ENCODE measurements at places on chromosomes 12 and 14.

DNA sequence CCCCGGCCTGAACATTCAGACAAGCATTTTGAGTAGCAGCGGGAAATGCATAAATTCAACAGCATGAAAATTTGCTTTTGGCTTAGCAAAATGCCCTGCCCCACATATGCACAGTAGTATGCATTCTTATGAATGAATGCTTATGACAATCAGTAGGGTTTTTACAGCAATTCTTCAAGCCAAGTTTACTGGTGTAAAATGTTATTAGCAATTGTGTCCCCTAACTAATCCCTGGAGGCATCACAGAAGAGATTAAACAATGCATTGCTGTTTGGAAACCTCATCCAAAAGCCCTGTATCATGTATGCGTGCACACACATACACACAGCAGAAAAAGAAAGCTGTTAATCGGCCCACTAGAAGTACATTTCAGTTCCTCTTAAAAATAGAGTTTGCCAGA is 406.5 kb downstream of the LRIG3 start:
- DNase-seq: no peak

DNA sequence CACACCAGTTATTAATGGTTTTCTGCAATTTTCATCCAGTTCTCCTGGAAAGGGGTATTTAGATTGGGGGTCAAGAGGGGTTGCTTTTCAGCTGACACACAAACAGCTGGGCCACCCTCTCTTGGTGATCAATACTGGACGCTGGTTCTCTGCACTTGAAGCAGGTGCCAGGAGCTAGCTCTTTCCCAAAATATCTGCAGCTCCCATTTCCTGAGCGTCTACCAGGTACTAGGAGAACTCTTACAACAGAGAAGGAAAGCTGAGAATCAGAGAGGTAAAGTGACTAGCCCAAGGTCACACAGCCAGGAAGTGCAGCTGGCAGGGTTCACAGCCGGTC is 1.2 kb downstream of the TESC start:
- DNase-seq: no peak

DNA sequence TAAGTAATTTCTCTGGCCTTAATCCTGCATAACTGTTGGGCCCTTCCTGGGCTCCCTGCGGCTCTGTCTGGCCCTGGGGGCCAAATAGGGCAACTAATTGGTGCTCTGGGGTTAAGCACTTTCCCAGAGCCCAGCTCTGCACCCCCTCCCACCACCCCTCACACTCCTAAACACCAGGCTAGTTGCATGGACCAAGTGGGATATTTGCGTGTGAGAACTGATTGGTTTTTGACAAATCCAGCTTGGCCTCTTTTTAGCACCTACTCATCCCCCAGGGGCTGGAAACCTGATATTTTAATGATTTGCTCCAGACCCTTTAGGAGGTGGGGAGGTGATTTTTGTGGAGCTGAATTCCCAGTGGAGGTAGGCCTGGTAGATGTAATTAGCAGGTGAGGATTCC is 91.9 kb downstream of the DICER1 start:
- DNase-seq: no peak

- no peak for DNase-seq
Measured at GRCh38 chr12:30858471-30858870, 68.1 kb upstream of the TSPAN11 start.

- DNase-seq: no peak
Measured at GRCh38 chr12:127334912-127335644, 931.9 kb upstream of the TMEM132C start.

DNA sequence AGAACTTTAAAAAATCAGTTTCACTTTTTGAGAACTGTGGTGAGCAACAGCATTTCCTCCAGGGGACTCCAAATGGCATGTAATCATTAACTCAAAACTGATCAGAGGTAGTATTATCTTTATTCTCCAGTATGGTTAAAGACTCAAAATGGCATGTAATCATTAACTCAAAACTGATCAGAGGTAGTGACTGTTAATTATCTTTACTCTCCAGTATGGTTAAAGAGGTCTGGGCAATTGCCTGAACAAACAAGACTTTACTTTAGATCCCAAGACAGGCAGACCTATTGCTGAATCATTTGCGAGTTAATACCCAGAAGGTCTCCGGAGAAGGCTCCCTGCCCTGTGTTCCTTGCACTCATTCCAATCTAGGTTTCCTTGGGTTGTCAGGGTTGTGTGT is 6.6 kb upstream of the ACADS start:
- DNase-seq: no peak

- no peak for DNase-seq
Measured at GRCh38 chr14:78851189-78851588, 681.0 kb downstream of the NRXN3 start.

DNA sequence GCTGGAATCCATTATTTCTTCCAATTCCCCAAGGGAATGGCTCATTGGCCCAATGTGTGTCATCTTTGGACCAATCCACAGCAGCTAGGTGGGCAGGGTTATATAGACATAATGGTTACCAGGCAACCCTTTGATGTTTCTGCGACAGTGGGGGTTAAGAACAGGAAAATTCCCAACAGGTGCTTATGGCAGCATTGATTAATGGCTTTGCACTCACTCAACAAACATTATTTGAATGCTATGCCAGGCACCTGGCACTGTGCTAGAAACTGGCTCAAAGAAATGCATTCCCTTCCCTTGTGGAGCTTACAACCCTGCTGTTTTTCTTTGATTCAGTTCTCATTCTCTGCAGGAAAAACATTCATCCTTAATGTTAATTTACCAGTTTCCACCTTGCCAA is 1221.0 kb downstream of the AACS start:
- DNase-seq: no peak

GRCh38 chr12:50572287-50572686 is 67.5 kb downstream of the DIP2B start:
- DNase-seq: no peak

DNA sequence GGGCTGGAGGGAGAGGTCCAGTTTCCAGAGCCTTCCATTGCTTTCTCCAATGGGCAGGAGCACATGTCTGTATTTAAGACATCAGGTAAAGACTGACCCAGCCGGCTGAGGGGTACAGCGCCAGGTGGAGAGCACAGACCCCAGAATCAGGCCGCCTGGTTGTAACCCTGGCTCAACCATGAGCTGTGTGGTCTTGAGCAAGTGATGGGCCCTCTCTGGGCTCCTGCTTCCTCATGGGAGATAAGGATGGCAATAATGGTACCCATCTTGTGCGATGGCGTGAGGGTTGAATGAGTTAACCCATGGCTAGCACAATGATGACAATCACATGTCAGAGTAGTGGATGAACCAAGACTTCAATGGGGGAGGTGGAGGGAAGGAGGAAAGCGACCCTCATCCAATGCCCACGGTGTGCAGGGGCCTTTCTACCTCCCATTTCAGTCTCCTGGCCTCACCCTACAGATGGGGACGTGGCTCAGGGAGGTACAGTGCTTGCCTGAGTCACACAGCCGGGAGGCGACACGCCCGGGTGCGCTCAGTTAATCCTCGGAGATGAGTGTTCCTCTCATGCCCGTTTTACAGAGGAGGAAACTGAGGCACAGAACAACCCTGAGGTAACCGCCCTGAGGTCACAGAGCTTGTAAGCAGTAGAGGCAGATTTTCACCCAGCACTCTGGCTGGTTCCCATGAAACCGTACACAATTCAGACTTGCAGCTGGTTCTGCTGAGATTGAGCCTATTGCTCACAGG is 163.9 kb downstream of the RBM19 start:
- DNase-seq: no peak

DNA sequence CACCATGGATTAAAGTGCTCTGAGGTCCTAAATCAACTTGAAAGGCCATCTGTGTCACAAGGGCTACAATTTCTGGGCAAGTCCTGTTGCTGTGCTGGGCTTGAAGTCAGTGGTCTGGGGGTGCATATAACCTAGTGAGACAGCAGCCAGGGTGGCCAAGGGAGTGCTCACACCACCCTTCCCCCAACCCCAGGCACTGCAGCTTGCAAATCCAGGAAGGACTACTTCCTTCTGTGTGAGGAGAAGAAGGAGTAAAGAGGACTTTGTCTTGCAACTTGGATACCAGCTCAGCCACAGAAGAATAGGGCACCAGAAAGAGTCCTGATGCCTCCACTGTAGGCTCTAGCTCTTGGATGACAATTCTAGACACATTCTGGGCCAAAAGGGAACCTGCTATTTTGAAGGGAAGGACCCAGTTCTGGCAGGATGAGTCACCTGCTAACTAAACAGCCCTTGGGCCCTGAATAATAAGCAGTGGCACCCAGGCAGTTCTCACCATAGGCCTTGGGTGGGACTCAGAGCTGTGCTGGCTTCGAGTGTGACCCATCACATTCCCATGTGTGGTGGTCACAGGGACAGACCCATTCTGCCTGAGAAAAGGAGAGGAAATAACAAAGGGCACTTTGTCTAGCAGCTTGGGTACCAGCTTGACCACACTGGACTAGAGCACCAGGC is 32.6 kb upstream of the DHRS7 start:
- no peak for DNase-seq

GRCh38 chr12:32949815-32950214 is 53.2 kb upstream of the PKP2 start:
- DNase-seq: no peak

GRCh38 chr14:104373055-104373854 is 206.3 kb upstream of the C14orf180 start:
- no peak for DNase-seq

DNA sequence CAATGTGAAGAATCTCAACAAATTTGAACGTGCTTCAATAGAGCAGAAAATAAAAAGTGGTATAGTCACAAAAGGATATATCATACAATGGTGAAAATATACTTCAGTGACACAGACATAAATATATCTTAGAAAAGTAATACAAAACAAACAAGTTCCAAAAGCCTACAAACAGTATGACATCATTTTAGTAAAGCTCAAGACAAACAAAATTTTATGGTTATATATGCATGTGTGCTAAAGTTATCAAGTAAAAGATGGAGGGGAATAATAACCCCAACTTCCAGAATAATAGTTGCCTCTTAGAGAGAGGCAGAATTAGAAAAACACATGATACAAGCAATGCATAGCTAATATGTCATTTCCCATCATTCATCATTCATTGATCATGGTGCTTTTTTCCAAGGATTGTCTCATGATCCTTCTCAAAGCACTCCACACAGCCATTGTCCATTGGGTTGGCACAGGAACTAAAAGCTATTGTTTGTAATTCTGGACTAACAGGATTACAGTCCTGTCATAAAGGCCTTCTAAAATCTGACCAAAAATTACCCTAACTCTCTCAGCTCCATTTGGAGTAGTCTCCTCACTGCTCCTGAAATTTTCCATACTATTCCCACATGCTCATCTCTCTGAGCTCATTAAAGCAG is 59.5 kb downstream of the IFNG-AS1 start:
- no peak for DNase-seq

DNA sequence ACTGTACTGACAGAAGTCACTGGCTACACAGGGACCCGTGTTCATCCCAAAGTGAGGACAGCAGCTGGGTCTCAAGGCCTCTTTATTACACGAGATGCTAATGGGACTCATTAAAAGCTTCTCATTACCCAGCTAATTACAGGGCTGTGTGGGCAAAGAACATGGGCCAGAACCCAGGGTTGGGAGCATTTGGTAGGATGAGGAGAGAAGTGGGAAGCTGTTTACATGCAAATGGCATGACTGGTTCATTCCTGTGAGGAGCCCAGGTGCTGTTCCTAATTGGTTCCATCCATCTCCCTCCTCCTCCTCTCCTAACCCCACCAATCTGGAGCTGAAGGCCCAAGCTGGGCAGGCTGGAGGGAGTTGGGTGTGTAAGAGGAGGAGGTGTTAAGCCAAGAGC is 8.9 kb upstream of the TAC3 start:
- DNase-seq: no peak

- no peak for DNase-seq
Measured at GRCh38 chr14:100388103-100389054, 65.2 kb downstream of the SLC25A47 start.

- DNase-seq: no peak
Measured at GRCh38 chr12:4743046-4743445, 22.8 kb downstream of the GALNT8 start.

GRCh38 chr14:36506732-36507614 is 13.1 kb downstream of the NKX2-1 start:
- no peak for DNase-seq

DNA sequence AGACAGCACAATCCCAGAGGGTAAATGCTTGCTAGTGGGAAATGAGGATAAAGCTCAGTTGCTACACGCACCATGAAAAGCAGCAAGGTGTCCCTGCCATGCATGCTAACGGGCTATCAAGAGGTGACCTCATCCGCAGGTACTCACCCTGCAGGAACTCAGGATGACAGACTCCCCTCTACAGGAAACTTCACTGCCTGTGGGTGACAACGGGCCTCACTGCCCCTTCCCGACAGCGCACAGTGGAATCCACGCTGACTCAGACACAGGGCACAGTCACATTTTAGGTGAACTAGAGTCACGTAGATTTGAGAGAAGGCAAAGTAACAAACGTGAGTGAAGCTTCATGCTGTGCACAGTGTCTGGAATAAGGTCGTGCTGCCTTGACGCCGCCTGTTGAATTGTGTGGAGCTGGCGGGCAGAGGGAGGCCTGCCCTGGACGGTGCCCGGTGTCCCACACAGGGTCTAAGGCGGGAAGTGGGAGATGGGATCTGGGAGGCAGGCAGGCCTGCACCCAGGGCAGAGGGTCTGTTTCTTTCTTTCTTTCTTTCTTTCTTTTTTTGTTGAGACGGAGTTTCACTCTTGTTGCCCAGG is 331.8 kb downstream of the TMEM132D start:
- no peak for DNase-seq

- no peak for DNase-seq
Measured at GRCh38 chr14:76181546-76181945, 29.8 kb downstream of the GPATCH2L start.

- DNase-seq: no peak
Measured at GRCh38 chr14:31205681-31206535, 1.7 kb downstream of the HECTD1 start.

GRCh38 chr12:32698285-32698684 is 19.2 kb downstream of the DNM1L start:
- no peak for DNase-seq

DNA sequence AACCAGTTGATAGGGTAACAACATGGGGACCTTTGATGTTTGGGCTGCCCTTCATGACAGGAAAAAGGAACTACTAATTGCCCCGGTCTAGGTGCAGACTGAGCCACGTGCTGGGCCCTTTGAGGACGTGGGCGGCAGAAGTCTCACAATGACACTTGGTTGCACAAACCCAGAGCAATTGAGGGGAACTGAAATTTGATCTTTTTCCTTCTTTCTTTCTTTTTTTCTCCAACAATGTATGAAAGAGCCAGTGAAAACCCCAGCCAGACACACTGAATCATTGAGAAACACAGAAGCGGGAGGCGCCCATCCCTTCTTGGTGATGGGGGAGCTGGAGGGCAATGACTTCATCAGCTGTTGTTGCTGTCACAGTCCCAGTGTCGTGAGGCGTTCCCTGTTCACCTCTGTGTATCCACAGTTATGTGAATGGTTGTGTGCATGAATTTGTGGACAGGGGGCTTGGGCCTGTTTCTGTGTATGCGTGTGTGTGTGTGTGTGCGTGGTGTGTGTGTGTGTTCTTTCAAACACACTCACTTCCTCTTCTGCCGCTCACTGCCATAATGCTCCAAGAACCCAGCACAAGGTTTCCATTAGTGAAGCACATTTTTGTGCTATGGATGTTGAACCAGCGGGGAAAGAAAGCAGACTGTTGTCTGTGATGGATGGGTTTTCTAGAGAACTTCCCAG is 137.5 kb upstream of the CCND2 start:
- DNase-seq: no peak

- no peak for DNase-seq
Measured at GRCh38 chr14:104689881-104690711, 678 bp downstream of the INF2 start.

GRCh38 chr14:21023174-21023573 is 1.7 kb downstream of the NDRG2 start:
- no peak for DNase-seq

Measured in effector memory CD8-positive, alpha-beta T cell (primary cell).